ENCODE measurements at places on chromosomes 1 and 21. TPM values are rescaled to one million over a fixed set of nuclear protein-coding genes. Genes with fewer than 3 reads are reported as not detected.

- peak; percentile 88 for DNase-seq
Measured at GRCh38 chr21:35932232-35932911, 128.0 kb downstream of the SETD4 start.

PPM1J gene
- 0.36 TPM for total RNA-seq

DNA sequence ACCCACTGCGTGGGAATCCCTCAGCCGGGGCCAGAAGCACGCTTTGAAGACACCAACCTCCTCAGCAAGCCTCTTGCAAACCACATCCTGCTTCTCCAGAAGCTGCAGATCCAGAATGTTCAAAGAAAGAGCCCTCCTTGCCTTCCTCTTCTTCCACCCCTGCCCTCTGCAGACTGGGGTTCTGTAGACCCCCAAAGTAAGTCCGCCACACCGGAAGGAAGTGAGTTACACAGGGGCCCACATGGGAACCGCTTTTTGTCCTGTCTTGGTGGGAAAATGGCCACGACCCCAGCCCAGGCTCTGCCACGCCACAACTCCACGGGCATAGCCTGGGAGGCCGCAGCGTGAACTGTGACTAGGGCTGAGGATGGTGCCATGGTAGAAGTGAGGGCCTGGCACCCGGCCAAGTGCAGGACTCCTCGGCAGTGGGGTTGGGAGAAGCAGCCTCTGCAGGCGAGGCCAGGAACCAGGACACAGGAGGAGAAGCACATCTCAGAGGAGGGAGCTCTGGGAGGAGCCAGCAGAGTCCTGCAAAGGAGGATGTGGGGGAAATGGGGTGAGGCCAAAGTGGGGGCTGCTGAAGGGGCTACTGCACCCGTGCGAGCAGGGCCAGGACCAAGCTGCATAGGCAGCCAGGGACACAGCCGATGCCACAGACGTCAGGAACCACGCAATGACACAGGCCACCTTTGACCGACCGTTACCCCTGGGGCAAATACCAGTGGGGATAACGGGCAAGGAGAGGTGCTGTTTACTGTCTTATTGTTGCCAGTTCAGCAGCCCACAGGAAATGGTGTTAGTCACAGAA lies 30.9 kb downstream of the PDE9A start:
- peak; percentile 77 for DNase-seq

SRSF4 gene
- total RNA-seq: 103 TPM

DNA sequence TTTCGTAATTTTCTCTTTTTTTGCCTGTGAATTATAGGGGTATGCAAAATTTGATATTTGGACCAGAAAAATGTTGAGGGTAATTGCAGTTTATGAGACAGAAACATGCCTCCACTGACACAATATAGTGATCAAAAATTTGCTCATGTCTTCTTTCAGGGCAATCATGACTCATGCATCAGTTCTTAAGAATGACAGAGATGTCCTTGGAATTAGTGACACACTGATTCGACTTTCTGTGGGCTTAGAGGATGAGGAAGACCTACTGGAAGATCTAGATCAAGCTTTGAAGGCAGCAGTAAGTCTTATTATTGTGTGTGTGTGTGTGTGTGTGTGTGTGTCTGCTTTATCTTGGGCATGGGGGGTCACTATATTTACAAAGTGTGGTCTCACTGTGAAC lies 27.5 kb downstream of the CTH start:
- DNase-seq: no peak

EXO5 gene
- total RNA-seq: 5.4 TPM

DNA sequence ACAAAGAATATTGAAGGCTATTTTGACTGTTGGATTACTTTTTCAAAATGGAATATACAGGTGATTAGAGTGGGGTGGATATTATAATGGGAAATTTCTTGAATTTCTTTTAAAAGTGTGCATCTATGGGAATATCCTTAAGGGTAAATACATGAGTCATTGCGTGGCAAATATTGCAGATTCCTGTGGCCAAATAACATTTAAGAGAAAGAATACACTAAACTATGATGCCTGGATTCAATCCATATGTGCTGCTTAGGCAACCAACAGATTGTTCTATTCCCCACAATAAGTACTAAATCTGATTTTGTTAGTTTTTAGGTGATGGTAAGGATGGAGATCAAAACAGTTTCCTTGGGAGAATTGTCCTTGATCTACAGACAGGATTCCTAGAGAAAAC lies 119.5 kb downstream of the HMCN1 start:
- DNase-seq: no peak

- DNase-seq: no peak
Measured at GRCh38 chr1:216843409-216843808, 120.2 kb upstream of the ESRRG start.

DNA sequence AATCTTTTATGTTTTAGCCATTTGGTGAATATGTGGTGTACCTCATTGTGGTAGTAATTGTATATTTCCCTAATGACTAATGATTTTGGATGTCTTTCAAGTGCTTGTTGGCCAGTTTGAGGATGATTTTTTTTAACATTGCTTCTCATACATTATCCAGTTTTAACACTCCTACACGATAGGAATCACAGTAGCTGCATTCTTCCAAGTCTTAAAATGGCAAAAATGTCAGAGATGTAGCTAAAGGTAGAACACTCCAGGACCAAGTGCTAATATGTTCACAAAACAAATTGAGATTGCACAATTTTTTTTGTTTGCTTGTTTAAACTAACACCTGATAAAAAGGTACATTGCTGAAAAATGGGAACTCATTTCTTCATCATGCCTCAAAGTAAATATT lies 11.7 kb downstream of the USP25 start:
- DNase-seq: no peak

DNA sequence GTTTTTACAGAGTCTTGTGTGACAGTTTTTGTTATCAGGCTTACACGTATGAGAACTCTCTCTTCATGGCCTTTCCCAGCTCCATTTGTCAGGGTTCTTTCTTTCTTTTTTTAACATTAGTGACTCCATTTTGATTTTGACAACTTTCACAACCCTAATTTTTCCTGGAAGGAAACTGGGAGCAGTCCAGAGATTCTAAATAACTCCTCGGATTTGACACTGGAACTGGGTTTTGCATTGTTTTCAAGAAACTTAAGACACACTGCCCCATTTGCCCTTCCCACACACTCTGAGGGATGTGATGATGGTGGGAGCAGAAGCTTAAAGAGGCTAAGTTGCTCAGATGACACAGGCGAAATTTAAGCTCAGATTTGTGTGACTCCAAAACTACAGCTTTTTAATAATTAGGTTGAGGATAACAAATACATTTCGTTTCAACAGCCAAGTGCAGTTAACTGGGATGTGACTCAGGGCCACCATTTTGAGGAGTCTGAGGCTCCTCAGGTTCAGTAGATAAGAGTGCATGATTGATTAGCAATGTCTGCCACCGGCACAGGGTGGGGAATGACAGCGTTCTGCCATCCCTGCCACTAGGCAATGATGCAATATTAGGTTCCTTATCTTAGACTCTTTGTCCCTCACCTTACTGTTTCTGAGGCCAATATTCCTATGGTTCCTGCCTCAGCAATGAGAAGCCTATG lies 95.1 kb upstream of the ATP1A1 start:
- no peak for DNase-seq

GRCh38 chr1:221098471-221099405 lies 219.5 kb downstream of the HLX start:
- DNase-seq: no peak

GRCh38 chr21:16634515-16634914 lies 878.3 kb upstream of the CXADR start:
- DNase-seq: no peak

GRCh38 chr21:21412096-21412495 lies 413.9 kb downstream of the NCAM2 start:
- no peak for DNase-seq

ODR4 gene
- total RNA-seq: 9.0 TPM

DPT gene
- 519 TPM for total RNA-seq

GRCh38 chr1:27042670-27043069 lies 30.0 kb upstream of the TENT5B start:
- no peak for DNase-seq

C1orf141 gene
- not detected for total RNA-seq

DNA sequence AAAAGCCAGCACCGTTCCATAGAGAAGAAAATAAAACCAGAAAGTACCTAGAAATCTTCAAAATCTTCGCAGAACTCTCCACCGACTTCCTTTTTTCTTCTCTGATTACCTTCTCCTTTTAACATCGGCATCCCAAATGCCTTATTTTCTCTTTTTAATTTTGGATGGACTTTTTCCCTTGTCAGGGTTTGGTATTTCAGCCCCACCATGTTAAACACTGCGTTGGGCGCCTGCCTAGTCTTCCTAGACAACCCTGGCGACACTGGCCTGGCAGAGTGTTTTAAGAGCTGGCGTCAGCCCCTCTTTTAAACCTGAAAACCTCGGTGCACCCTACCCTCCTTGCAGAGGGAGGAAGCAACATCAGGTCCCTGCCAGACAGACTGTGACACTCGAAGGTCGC lies 66.0 kb upstream of the EFHD2 start:
- DNase-seq: peak; percentile 90

GRCh38 chr1:2135941-2136340 lies 58.6 kb downstream of the FAAP20 start:
- DNase-seq: no peak

GRCh38 chr1:146032631-146033219 lies 11.2 kb upstream of the HJV start:
- DNase-seq: no peak

MFSD2A gene
- 7.5 TPM for total RNA-seq

DNA sequence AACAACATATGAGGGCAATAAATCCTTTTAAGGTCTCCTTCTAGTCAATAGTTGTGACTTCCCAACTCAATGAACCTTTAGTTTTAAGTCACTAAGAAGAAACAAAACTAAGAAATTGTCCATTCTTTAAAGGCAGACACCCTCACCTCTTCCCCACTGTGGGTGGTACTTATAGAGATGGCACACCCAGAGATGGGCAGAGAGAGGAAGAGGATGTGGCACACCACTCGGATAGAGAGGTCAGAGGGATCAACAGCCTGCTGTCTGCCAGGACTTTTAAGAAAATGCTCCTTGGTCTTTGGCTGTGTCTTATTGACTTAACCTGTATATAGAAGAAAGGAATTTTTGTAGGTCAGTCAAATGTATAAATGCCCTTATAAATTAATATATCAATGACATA lies 45.1 kb downstream of the FASLG start:
- DNase-seq: no peak

DNA sequence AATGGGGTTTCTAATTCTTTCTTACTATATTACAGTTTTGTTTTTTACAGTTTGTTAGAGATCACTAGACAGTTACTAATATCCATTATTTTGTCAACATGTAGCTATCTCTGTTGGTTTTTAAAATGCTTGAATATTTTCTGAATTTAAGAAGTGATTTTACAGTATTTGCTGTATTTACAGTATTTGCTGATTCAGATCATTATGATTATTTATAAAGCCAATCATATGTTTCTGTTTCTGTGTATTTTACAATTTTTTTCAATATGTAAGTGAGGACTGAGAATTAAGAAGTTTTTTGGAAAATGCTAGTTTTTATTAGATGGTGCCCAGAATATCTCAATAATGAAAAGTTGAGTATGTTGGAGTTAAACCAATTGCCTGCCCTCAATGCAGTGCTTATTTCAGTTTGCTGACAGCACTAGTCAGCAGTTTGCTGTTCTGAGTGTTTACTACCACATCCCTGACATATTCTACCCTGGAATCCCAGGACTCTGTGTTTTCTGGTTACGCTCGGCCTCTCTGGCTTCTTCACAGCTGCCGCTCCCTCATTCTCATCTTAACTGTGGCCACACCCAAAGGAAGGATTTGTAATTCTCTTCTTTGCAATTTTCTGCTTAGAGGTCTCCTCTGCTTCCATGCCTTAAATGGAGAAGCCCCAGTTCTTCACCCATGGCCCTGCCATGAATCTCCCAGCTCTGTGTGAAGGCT lies 68.0 kb upstream of the BACH1 start:
- DNase-seq: no peak

FMOD gene
- 64.5 TPM for total RNA-seq

DNA sequence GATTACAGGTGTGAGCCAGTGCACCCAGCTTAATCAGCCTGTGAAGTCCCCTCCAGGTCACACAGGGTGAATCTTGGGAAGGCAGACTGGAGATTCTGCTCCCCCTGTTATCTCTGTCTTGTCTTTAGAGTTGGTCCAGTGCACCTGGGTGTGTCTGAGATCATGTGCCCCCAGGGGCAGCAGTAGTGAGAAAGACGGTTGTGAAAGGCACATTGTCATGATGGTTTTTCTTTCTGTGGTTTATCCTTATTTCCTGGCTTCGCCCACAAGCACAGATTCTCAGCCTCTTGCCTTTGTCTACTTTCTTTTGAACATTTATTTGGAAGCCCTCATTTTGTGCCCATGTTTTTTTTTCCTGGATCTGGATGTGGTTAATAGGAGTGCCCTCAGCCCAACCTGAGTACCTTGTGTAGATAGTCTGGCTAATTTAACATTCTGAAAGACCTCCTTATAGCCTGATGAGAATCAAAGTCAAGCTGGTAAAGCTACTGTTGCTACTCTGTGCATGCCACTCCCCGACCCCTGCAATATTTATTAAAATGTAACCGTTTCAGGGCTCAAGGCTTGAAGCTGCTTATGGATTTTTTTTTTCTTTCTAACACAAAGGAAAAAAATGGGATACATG lies 23.7 kb downstream of the UCK2 start:
- no peak for DNase-seq

DNA sequence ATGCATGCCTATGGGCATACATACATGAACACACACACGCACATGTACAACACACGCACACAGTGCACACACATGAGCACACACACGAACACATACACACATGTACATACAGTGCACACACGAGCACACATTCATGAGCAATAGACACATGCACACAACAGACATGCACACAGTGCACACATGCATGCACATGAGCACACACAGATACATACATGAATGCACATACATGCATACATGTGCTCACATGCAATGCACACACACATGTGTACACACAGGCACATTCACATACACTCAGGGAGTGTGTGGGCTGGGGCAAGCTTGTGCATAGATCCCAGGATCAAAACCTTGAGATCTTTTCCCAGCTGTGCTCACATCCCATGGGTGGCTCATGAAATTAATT lies 18.9 kb downstream of the CRYAA start:
- DNase-seq: peak; percentile 5

GRCh38 chr1:55448261-55448660 lies 233.1 kb upstream of the USP24 start:
- no peak for DNase-seq

DNA sequence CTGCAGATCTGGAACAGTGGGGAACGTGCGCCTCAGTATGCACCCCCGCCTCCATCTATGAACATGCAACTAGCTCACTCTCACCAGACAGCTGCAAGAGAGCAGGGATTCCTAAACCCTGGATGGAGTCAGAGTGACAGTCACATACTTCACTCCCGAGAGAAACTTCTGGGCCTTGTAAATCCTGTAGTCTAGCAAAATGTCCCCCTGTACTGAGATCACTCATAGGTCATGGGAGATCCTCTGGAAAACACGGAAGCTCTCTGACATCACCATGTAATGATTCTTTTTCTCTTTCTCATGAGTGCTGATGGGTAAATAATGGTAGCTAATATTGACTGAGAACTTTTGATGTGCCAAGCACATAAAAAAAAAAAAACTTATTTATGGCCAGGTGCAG lies 23.4 kb upstream of the TARDBP start:
- no peak for DNase-seq

EPS8L3 gene
- not detected for total RNA-seq
